ENCODE measurements at places on chromosomes 16 and 17. TPM values are rescaled to one million over a fixed set of nuclear protein-coding genes. Genes with fewer than 3 reads are reported as not detected.
A peak's percentile ranks its signal among the peaks of the same experiment; 100 is the strongest.

GRCh38 chr17:71441098-71441497 lies 679.7 kb upstream of the SOX9 start:
- DNase-seq, result no peak

DNA sequence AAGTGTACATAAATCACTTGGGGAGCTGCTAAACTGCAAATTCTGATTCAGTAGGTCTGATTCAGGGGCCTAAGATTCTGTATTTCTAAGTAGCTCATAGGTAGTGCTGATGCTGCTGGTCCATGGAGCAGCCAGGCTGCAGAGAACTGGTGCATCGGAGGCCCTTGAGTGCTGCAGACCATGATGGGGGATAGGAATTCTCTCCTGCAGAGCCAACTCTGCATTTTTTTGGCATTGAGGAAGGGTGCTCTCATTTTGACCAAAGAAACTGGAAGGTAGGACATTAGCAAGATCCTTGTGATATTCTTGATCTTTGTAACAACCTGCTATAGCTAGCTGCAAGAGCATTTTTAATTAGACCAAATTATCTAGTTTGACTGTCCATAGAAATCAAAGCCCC lies 4.7 kb downstream of the HOXB2 start:
- DNase-seq, result no peak

CAMTA2 gene
- total RNA-seq, result 15.6 TPM

FXR2 gene
- total RNA-seq, result 36.1 TPM

DNA sequence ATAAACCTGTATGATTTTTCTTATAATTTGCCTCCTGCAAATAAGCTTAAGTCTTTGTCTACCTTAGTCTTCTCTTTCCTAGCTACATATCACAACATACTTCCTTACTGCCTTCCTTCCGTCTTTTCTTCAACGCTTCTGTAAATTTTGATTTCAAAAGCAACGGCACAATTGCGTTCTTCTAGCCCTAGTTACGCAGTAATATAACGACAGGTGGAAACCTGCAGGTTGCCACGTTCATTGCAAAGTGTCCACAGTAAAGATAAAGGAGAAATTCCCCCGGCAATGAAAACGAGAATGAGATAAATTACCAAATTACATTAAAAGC lies 546 bp upstream of the PSMD7 start:
- no peak for DNase-seq

GRCh38 chr17:29714146-29714545 lies 91.4 kb upstream of the CORO6 start:
- DNase-seq, result no peak

DNA sequence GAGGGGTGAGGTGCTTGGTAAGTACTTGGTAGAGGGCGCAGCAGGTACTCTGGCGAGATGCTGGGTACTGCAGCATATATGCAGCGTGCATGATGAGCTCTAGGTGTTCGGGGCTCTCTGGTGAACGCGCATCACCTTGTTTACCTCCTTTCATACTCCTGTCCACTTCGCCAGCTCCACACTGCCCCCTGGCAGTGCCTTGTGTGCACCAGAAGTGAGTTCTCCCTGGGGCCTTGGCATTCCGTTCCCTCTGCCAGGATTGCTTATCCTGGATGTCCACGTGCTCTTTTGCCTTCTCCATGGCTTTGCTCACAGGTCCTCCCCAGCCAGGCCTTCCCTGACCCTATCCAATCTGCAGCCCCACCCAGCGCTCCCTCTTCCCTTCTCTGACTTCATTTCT lies 154.2 kb downstream of the MRM1 start:
- peak; percentile 87 for DNase-seq

DNA sequence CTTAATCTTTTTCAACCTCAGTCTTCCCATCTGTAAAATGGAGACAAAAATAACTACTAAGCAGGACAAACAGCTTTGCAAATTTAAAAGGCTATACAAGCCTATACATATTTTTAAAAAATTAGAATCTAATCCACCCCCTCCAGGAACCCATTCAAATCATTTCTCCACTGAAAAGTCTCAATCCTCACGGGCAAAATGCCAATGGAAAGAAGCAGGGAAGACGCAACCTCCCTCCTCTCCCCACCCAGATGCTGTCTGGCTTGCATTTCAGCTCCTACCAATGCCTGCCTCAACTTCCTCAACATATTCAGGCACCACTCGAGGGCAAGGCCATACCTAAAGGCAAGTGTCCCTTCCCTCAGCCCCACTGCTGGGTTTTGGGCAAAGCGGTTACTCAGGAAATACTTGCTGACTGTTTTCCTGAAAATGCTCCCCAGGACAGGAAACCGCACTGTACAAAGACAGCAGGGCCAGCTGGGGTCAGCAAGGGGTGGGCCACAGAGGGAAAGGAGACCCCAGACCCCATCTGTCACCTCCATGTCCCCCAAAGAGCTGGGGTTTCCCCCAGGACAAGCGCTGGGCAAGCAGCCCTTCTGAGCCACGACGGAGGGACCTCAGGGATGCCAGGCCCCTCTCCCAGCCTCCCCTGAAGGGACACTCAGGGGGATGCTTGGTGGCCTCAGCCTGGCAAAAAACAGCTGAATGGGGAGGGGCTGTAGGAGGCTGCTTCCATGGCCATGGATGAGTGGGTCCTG lies 47.7 kb upstream of the DOC2B start:
- no peak for DNase-seq

GRCh38 chr17:65191811-65192740 lies 54.9 kb downstream of the RGS9 start:
- no peak for DNase-seq

- DNase-seq, result no peak
Measured at GRCh38 chr17:34437188-34437587, 74.2 kb upstream of the CCL1 start.

- DNase-seq, result no peak
Measured at GRCh38 chr17:68359791-68360535, 68.7 kb downstream of the ARSG start.

GRCh38 chr17:12118617-12119016 lies 97.9 kb downstream of the MAP2K4 start:
- DNase-seq, result no peak
